Upper lobe of right lung (tissue), 1 donor: ENCODE measurements at places on chromosomes 2 and 18. TPM values are rescaled to one million over a fixed set of nuclear protein-coding genes. Genes with fewer than 3 reads are reported as not detected.

GRCh38 chr18:49273241-49273880 is 187.1 kb downstream of the DYM start:
- no peak for DNase-seq
- no peaks in the 10 kb centered on the region for H3K27me3 ChIP-seq
- H3K4me3 ChIP-seq, result no peak overlapping the region

GRCh38 chr2:148590612-148591011 is 53.9 kb upstream of the EPC2 start:
- no peak overlapping the region for H3K27ac ChIP-seq
- H3K4me1 ChIP-seq, result no peaks in the 10 kb centered on the region
- H3K36me3 ChIP-seq, result no peaks in the 10 kb centered on the region
- H3K4me3 ChIP-seq, result no peak overlapping the region
- no peak for DNase-seq
- H3K27me3 ChIP-seq, result no peaks in the 10 kb centered on the region

GRCh38 chr2:49577041-49577440 is 422.7 kb upstream of the FSHR start:
- DNase-seq, result no peak
- H3K4me3 ChIP-seq, result no peak overlapping the region
- no peak overlapping the region for H3K27ac ChIP-seq
- no peaks in the 10 kb centered on the region for H3K4me1 ChIP-seq
- H3K27me3 ChIP-seq, result no peaks in the 10 kb centered on the region

GRCh38 chr18:23929362-23929930 is 85.1 kb upstream of the TTC39C start:
- no peak overlapping the region for H3K27ac ChIP-seq
- peaks cover 4% of the 10 kb centered on the region for H3K36me3 ChIP-seq
- no peaks in the 10 kb centered on the region for H3K27me3 ChIP-seq
- no peak for DNase-seq

DNA sequence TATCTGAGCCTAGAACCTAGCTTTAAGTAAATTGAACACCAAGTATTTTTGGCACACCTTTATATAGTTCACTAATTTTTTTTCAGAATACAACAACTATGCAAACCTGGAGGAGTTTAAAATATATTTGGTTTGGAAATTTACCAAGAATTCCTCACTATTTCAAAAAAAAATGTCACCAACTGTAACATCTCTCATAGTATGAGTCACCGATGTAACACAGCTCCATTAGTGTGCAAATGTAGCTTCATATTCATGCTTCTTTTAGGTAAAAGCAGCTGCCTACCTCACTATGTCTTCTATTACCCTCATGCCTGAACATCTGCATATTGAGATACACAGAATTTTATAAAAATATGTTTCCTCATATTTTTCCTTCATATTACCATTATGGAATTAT is 80.5 kb downstream of the NRXN1 start:
- H3K36me3 ChIP-seq, result no peaks in the 10 kb centered on the region
- H3K4me1 ChIP-seq, result no peaks in the 10 kb centered on the region
- H3K27me3 ChIP-seq, result no peaks in the 10 kb centered on the region
- no peak for DNase-seq
- H3K4me3 ChIP-seq, result no peak overlapping the region
- no peak overlapping the region for H3K27ac ChIP-seq

DNA sequence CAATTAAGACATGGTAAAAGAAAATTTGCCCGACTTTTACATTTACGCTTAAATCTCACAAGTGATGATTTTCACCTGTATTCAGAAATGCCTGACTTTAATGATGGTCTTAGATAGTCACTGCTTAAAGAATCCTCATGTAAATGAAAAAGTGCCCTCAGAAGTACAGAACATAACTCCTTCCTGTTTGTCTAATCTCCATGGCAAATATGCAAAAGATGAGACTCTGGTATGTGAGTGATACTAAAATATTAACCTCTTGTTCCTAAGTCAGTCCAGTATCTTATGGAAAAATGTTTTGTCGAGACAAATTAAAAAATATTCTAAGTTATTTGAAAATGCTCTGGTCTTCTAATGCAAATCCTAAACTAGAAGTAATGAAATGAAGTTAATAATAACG is 29.2 kb downstream of the KCTD1 start:
- H3K27me3 ChIP-seq, result no peaks in the 10 kb centered on the region
- no peak for DNase-seq
- H3K27ac ChIP-seq, result no peak overlapping the region
- H3K4me1 ChIP-seq, result no peaks in the 10 kb centered on the region
- H3K36me3 ChIP-seq, result no peaks in the 10 kb centered on the region

- no peaks in the 10 kb centered on the region for H3K27me3 ChIP-seq
- DNase-seq, result no peak
- no peak overlapping the region for H3K27ac ChIP-seq
- H3K36me3 ChIP-seq, result no peaks in the 10 kb centered on the region
These were observed 538.5 kb upstream of the ZEB2 start for GRCh38 chr2:145058457-145058856.

GRCh38 chr2:1731963-1732768 is 12.1 kb downstream of the PXDN start:
- DNase-seq, result no peak
- H3K4me1 ChIP-seq, result peaks cover 36% of the 10 kb centered on the region
- H3K36me3 ChIP-seq, result no peaks in the 10 kb centered on the region
- H3K4me3 ChIP-seq, result no peak overlapping the region

GRCh38 chr2:241577413-241578122 is 19.0 kb downstream of the BOK start:
- peaks cover 18% of the 10 kb centered on the region for H3K36me3 ChIP-seq
- H3K27me3 ChIP-seq, result no peaks in the 10 kb centered on the region
- H3K4me3 ChIP-seq, result no peak overlapping the region
- no peaks in the 10 kb centered on the region for H3K4me1 ChIP-seq
- peak; percentile 51 for DNase-seq

DNA sequence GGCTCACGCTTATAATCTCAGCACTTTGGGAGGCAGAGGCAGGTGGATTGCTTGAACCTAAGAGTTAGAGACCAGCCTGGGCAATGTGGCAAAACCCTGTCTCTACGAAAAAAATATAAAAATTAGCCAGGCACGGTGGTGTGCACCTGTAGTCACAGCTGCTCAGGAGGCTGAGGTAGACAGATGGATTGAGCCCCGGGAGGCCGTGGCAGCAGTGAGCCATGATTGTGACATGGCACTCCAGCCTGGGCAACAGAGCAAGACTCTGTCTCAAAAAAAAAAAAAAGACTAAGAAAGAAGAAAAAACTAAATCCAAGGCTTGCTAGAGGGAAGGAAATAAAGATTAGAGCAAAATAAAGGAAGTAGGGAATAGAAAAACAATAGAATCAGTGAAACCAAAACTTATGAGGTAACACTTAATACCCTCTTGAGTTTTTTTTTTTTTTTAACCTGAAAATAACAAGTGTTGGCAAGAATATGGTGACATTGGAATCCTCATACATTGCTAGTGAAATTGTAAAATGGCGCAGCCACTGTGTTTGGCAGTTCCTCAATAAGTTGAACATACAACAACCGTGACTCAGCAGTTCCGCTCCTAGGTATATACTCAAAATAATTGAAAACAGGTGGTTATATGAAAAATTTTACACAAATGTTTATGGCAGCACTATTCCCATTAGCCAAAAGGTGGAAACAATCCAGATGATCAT is 85.2 kb downstream of the EML4 start:
- H3K4me1 ChIP-seq, result peaks cover 13% of the 10 kb centered on the region
- no peak overlapping the region for H3K4me3 ChIP-seq

GRCh38 chr18:10299643-10300042 is 154.8 kb upstream of the APCDD1 start:
- DNase-seq, result no peak
- H3K27ac ChIP-seq, result no peak overlapping the region
- H3K4me3 ChIP-seq, result no peak overlapping the region
- no peaks in the 10 kb centered on the region for H3K36me3 ChIP-seq
- H3K4me1 ChIP-seq, result no peaks in the 10 kb centered on the region

GRCh38 chr2:234747032-234747431 is 204.8 kb upstream of the SH3BP4 start:
- no peak overlapping the region for H3K4me3 ChIP-seq
- no peak for DNase-seq
- H3K27ac ChIP-seq, result no peak overlapping the region
- no peaks in the 10 kb centered on the region for H3K4me1 ChIP-seq

- H3K27me3 ChIP-seq, result no peaks in the 10 kb centered on the region
- H3K4me1 ChIP-seq, result peaks cover 33% of the 10 kb centered on the region
These were observed 43.4 kb downstream of the MBP start for GRCh38 chr18:77088963-77089722.

DNA sequence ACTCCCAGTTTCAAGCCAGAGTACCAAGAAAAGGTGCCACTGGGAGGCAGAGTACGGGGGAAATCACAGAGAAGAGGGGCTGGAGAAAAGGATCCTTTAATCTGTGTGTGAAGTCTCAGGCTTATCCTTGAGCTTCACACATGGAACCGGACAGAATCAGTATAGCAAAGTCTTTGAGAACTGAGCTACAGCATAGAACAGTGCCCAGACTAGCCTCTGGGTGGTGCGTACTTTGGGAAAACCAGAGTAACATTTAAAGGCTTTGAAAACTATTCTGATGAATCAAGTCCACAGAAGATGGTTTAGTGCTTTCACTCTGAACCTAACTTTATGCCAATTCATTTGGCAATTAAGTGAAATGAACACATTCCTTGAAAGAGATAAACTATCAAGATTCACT is 83.1 kb downstream of the BABAM2 start:
- H3K27ac ChIP-seq, result no peak overlapping the region
- no peaks in the 10 kb centered on the region for H3K27me3 ChIP-seq
- no peak overlapping the region for H3K4me3 ChIP-seq
- DNase-seq, result no peak

- peaks cover 7% of the 10 kb centered on the region for H3K4me1 ChIP-seq
- H3K4me3 ChIP-seq, result no peak overlapping the region
- H3K27me3 ChIP-seq, result no peaks in the 10 kb centered on the region
- no peak for DNase-seq
- no peaks in the 10 kb centered on the region for H3K36me3 ChIP-seq
These were observed 32.2 kb upstream of the LPIN2 start for GRCh38 chr18:3044931-3045698.

DNA sequence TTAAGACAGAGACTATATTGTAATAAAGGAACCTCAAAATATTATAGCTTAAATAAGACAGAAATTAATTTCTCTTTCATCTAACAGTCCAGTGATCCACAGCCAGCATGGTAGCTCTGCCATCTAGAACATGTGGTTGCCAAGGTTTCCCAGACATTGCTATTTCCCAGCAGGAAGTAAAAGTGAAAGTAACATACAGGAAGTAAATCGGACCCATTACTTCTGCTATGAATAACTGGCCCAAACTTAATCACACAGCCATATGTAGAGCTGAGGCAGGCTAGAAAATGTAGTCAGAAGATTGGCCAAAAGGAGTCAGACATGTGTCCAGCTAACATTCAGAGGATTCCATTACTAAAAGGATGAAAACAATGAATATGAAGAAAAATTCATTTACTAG is 71.0 kb downstream of the NOL4 start:
- peaks cover 4% of the 10 kb centered on the region for H3K27me3 ChIP-seq
- H3K27ac ChIP-seq, result no peak overlapping the region
- no peak for DNase-seq

DNA sequence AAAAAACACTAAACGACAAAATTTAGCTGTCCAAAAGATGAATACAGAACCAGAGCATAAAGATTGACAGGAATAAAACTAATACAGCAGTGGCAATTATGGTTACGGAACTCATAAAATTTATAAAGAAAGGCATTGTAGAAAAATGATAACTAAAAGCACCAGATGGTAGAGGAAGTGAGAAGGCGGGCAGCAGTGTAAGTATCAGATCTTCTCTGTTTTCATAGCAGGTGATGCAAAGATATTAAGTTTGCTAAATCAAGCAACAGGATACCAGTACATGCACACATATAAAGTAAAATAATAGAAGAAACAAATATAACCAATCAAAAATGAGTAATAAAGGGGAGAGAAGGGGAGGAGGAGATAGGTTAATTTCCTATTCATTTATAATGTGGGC is 103.9 kb upstream of the MEX3C start:
- no peaks in the 10 kb centered on the region for H3K4me1 ChIP-seq
- DNase-seq, result no peak
- H3K4me3 ChIP-seq, result no peak overlapping the region
- no peak overlapping the region for H3K27ac ChIP-seq

- H3K4me1 ChIP-seq, result no peaks in the 10 kb centered on the region
- no peaks in the 10 kb centered on the region for H3K36me3 ChIP-seq
- H3K27ac ChIP-seq, result no peak overlapping the region
- no peaks in the 10 kb centered on the region for H3K27me3 ChIP-seq
- no peak overlapping the region for H3K4me3 ChIP-seq
- DNase-seq, result no peak
These were observed 45.5 kb upstream of the LDAH start for GRCh38 chr2:20868377-20868776.

DNA sequence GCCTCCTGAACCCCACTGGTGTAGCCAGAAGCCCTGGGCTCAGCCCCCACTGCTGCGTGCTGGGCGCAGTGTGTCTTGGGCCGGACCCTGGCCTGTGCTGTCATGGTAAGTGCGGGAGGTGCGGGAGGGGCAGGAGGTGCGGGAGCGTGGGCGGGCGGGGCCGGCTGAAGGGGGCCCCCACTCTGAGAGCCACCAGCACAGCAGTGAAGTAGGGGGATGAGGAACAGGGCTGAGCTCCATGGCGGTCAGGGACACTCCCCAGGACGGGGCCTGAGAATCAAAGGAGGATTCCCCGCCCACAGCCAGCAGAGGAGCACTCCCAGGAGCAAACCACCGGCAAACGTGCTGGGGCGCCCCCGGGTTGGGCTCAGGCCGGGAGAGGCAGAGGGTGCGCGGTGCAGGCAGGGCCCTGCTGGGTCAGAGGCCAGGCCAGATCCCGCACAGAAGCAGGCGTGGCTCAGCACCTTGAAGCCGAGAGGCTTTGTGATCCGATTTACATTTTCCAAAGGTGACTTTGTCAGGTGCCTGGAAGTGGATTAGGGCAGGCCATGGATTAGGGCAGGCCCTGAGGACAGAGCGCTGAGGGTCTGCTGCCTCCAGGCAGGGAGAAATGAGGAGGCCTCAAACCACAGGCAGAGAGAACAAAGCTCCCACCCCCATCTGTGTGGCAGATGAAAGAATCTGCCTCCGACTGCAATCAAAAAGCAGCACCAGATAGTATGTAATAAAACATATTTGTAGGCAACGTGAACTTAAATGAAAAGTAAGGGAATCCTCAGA is 152.0 kb upstream of the RAB6C start:
- H3K4me3 ChIP-seq, result no peak overlapping the region
- H3K27me3 ChIP-seq, result peaks cover 5% of the 10 kb centered on the region
- H3K36me3 ChIP-seq, result no peaks in the 10 kb centered on the region
- H3K27ac ChIP-seq, result no peak overlapping the region
- DNase-seq, result no peak

DNA sequence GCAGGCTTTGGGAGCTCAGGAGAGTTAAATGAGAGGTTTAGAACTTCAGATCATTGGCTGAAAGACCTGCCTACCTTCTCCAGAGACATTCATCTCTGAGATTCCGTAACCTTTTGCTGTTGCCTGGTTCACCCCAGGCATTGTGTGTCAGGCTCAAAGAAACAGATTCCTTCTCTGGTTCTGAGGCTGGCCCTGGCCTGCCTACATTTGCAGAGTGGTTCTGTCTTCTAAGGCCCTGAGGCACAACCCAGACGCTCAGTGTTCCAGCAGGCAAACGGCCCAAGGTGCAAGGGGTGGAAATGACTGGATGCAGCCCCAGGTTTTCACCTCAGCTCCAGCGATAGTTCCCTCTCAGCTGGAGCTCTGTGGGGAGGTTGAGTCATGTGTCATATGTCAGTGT is 48.3 kb downstream of the MYO3B start:
- no peak for DNase-seq
- no peak overlapping the region for H3K27ac ChIP-seq
- no peaks in the 10 kb centered on the region for H3K36me3 ChIP-seq

The CPLX4 gene
- not detected for total RNA-seq

The DNAJC5G gene
- total RNA-seq, result not detected
